ENCODE measurements at places on chromosomes 5 and 9. TPM values are rescaled to one million over a fixed set of nuclear protein-coding genes. Genes with fewer than 3 reads are reported as not detected.

GRCh38 chr5:142063878-142064331 lies 44.7 kb upstream of the NDFIP1 start:
- peak; percentile 53 for DNase-seq

DNA sequence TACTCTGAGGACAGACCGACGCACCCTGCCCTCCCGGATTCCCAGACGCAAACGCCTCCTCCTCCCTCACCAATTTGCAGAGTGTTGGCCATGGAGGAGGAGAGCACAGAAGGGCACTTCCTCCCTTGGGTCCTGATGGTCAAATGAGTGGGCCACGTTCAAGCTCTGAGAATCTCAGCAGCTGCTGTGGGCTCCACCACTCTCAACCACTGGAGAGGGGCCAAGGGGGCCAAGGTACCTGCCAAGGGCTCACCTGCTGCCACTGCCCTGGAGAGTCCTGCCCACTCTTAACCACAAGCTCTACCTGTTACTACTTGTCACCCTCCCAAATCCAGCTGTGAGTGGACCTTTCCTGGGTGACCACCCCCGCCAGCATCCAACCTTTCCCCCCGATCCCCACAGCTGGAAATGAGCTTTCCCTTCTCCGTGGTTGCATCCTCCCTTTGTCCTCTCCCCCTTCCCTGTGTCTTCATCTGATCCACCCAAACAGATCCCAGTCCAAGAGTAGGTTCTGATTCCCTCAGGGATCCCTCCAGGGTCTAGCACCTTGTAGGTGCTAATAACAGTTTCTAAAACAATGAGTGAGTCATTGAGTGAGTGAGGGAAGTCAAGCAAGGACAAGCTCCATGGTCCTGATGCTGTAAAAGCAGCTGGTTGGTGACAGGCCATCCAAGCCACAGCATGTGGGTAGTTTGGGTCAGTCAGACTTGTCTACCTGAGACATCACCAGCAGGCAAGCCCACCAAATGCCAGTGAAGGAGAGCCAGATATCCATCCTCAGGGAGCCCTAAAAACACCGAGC lies 69.7 kb downstream of the FAM114A2 start:
- DNase-seq, result no peak

- no peak for DNase-seq
Observed at GRCh38 chr5:6383376-6383775, 5.0 kb upstream of the MED10 start.

DNA sequence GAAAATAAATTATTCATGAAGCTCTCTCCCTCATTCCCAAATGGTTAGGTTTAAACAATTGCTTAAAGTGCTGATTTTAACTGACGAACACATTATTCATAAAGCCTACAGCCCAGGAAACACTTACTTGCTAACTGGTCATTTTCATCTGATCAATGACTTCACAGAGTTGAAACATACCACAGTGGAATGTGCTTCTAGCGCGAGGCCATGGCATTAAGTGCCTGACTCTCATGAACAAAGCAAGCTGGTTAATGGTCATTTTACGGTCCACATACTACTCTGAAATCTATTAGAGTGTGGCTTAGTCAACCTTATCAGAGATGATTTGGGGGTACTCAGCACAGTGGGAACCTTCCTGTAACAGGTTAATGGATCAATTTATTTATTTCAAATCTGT lies 114.6 kb downstream of the MED27 start:
- no peak for DNase-seq

GRCh38 chr9:128921881-128922763 lies 1.3 kb downstream of the PHYHD1 start:
- DNase-seq, result no peak

The NR4A3 gene
- total RNA-seq, result not detected

The NR5A1 gene
- total RNA-seq, result not detected

The PCDHB3 gene
- total RNA-seq, result 1.2 TPM

All from SJSA1 (cell line).